Calu3 (cell line): ENCODE measurements at places on chromosomes 5 and 9. TPM values are rescaled to one million over a fixed set of nuclear protein-coding genes. Genes with fewer than 3 reads are reported as not detected.

- no peak overlapping the region for H3K4me3 ChIP-seq
- no peaks in the 10 kb centered on the region for H3K4me1 ChIP-seq
Observed at GRCh38 chr5:43646992-43647391, 44.0 kb downstream of the NNT start.

GRCh38 chr5:135214897-135215616, 181.0 kb upstream of the PITX1 start:
- H3K27me3 ChIP-seq, result peaks cover 67% of the 10 kb centered on the region
- no peak for DNase-seq
- H3K4me1 ChIP-seq, result no peaks in the 10 kb centered on the region
- H3K36me3 ChIP-seq, result no peaks in the 10 kb centered on the region

GRCh38 chr9:3292311-3292710, 233.5 kb downstream of the RFX3 start:
- DNase-seq, result no peak
- H3K27me3 ChIP-seq, result no peaks in the 10 kb centered on the region
- H3K4me3 ChIP-seq, result no peak overlapping the region
- no peak overlapping the region for H3K27ac ChIP-seq

- no peaks in the 10 kb centered on the region for H3K4me1 ChIP-seq
- no peaks in the 10 kb centered on the region for H3K27me3 ChIP-seq
- H3K4me3 ChIP-seq, result no peak overlapping the region
- no peak overlapping the region for H3K27ac ChIP-seq
- no peak for DNase-seq
- no peaks in the 10 kb centered on the region for H3K36me3 ChIP-seq
Observed at GRCh38 chr5:37543216-37543615, 164.1 kb downstream of the WDR70 start.

DNA sequence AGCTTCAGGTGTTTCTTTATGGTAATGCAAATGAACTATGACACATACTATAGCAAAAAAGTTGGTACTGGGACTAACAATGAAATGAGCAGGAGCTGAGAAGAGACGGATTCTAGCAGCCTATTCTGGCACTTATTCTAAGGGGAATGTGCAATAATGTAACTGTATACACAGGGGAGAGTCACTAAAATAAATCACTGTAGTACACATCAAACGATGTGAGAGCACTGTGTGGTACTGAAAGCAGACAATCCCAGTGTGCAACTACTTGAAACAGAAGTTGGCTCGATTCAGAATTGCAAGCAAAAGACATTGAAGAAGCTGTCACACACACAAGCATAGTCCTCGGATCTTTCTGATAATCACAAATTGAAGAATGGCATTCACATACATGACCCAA, 1713.0 kb upstream of the CDH9 start:
- H3K27ac ChIP-seq, result no peak overlapping the region
- no peaks in the 10 kb centered on the region for H3K36me3 ChIP-seq
- no peaks in the 10 kb centered on the region for H3K27me3 ChIP-seq
- no peak for DNase-seq
- H3K4me1 ChIP-seq, result no peaks in the 10 kb centered on the region

DNA sequence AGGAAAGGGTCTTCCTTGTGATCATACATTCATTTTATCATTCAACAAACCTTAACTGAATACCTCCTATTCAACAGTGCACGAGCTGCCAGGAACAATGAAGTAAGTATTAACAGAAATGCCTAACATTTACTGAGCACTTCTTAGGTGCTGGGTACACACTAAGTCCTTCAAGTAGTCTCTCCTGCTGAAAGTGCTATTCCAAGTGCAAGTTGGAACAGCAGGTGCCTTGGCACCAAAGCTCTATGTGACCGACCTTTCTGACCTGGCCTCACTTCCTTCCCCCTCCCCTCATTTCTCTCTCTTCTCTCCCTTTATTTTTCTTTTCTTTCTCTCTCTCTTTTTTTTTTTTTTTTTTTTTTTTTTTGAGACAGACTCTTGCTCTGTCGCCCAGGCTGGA, 94.5 kb downstream of the GRIA1 start:
- H3K27me3 ChIP-seq, result peaks cover 43% of the 10 kb centered on the region
- H3K4me3 ChIP-seq, result no peak overlapping the region
- no peaks in the 10 kb centered on the region for H3K4me1 ChIP-seq
- no peaks in the 10 kb centered on the region for H3K36me3 ChIP-seq

- H3K4me3 ChIP-seq, result no peak overlapping the region
- no peak overlapping the region for H3K27ac ChIP-seq
- H3K4me1 ChIP-seq, result no peaks in the 10 kb centered on the region
- H3K27me3 ChIP-seq, result peaks cover 23% of the 10 kb centered on the region
Observed at GRCh38 chr5:1294206-1294834, 548 bp downstream of the TERT start.

GRCh38 chr5:167309941-167310517, 981.4 kb upstream of the WWC1 start:
- H3K36me3 ChIP-seq, result no peaks in the 10 kb centered on the region
- H3K27me3 ChIP-seq, result peaks cover 22% of the 10 kb centered on the region
- no peak overlapping the region for H3K4me3 ChIP-seq

GRCh38 chr9:97529363-97530076, 28.1 kb downstream of the TMOD1 start:
- peaks cover 5% of the 10 kb centered on the region for H3K27me3 ChIP-seq
- no peaks in the 10 kb centered on the region for H3K36me3 ChIP-seq
- no peak for DNase-seq
- H3K27ac ChIP-seq, result no peak overlapping the region
- H3K4me3 ChIP-seq, result no peak overlapping the region

DNA sequence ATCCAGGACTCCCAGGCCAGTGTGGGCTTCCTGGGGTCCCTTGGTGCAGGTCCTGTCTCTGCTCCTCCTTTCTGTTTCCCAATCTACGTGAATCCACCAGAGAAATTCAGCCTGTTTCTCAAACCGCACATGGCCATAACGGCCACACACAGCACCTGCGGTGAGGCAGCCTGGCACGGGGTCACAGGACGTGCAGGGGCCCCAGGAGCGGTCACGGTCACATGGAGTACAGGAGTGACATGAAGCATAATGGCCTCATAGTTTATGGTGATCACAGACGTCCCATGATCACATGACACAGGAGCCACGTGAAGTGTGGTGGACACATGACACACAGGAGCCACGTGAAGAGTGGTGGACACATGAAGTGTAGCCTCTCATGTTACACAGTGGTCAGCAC, 248.5 kb upstream of the IRX4 start:
- H3K36me3 ChIP-seq, result no peaks in the 10 kb centered on the region
- no peaks in the 10 kb centered on the region for H3K4me1 ChIP-seq
- no peak overlapping the region for H3K27ac ChIP-seq
- peaks cover 1% of the 10 kb centered on the region for H3K27me3 ChIP-seq
- no peak overlapping the region for H3K4me3 ChIP-seq
- DNase-seq, result no peak

DNA sequence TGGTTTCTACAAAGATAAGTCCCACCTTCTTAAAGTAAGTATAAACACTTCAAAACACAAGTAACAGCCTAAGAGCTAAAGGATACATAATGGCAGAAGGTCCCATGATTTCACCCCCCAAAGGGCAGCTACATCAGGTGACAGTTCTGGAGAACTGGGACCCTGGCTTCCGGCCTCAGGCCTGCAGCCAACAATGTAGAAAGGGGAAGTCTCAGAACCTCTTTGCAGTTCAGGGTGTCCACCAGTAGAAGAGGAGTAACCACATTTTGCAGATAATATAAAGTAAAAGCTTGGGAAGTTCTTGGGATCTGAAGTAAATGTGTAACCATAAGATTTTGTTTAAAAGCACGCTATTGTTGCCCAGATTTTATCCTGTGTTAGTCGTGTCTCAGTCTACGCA, 267.4 kb upstream of the VLDLR start:
- no peak for DNase-seq
- no peak overlapping the region for H3K27ac ChIP-seq
- no peaks in the 10 kb centered on the region for H3K4me1 ChIP-seq
- H3K4me3 ChIP-seq, result no peak overlapping the region
- no peaks in the 10 kb centered on the region for H3K36me3 ChIP-seq

GRCh38 chr5:2140501-2141175, 257.9 kb upstream of the IRX4 start:
- no peaks in the 10 kb centered on the region for H3K36me3 ChIP-seq
- no peaks in the 10 kb centered on the region for H3K4me1 ChIP-seq
- no peaks in the 10 kb centered on the region for H3K27me3 ChIP-seq
- H3K27ac ChIP-seq, result no peak overlapping the region

DNA sequence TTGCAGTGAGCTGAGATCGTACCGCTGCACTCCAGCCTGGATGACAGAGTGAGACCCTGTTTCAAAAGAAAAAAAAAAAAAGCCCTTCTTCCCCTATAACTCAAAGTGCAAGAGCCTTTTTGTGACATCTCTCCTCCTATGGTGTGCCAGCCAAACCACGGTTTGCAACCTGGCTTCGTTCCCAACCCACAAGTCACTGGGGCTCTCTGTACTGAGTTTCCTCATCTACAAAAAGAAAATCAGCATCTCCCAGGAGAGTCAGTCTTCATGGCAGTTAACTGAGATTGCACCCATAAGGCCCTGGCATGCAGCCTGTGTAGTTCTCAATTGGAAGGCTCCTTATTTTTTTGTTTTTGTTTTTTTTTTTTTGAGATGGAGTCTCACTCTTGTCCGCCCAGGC, 14.8 kb downstream of the ODF2 start:
- H3K4me3 ChIP-seq, result no peak overlapping the region
- peaks cover 18% of the 10 kb centered on the region for H3K36me3 ChIP-seq
- H3K27me3 ChIP-seq, result no peaks in the 10 kb centered on the region
- DNase-seq, result no peak

DNA sequence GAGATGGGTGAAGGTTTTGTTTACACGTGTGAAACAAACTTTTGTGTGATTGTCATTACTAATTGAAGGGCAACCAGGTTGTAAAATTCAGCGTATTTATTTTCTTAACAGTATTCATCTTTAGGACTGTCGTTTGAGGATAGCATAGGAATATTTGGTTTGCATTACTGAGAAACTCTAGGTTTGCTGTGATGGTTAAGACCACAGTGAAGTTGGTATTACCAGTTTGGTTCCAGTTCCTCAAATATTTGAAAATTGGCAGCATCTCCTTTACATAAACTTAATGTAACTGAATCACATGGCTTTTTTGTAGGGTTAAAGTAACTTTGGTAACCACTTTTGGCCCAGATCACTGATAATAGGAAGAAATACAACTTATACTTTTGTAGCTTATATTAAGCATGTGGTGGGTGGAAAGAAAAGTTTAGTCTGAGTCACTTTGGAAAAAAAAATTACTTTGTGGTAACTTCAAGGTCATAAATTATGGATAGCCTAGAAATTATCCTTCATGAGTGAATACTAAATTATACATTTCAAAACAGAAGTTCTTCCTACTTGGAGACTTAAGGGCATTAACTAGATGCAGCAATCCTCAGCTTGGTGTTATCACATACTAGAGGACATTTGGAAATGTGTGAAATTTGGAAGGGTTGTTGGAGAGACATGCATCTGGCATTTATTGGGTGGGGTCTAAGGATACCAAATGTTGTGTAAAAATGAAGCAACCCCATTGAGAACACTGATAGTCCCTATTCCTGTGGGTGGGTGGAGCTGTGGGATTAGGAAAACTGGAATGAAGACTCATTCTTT, 33.9 kb downstream of the G3BP1 start:
- H3K4me3 ChIP-seq, result no peak overlapping the region
- H3K27ac ChIP-seq, result no peak overlapping the region
- no peaks in the 10 kb centered on the region for H3K27me3 ChIP-seq
- peaks cover 6% of the 10 kb centered on the region for H3K4me1 ChIP-seq
- no peak for DNase-seq

DNA sequence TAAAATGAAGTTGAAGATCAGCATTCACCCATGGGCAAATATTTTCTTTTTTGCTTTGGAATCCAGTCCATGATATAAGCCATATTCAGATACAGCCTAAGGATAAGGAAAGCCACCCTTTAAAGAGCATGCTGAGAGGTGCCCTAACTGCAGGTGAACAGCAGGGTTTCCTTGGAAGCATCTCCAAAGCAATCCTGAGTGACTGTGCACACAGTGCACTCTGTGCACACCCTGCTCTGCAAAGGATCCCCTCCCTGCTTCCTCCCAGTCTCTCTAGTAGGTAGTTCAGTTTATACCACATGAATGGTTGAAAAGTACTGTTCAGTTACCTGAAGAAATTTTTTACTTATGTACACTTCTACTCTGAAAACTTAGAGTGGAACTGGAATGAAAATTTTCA, 491.4 kb downstream of the RASEF start:
- H3K27ac ChIP-seq, result no peak overlapping the region
- DNase-seq, result no peak
- H3K4me3 ChIP-seq, result no peak overlapping the region
- H3K4me1 ChIP-seq, result no peaks in the 10 kb centered on the region
- H3K27me3 ChIP-seq, result no peaks in the 10 kb centered on the region

DNA sequence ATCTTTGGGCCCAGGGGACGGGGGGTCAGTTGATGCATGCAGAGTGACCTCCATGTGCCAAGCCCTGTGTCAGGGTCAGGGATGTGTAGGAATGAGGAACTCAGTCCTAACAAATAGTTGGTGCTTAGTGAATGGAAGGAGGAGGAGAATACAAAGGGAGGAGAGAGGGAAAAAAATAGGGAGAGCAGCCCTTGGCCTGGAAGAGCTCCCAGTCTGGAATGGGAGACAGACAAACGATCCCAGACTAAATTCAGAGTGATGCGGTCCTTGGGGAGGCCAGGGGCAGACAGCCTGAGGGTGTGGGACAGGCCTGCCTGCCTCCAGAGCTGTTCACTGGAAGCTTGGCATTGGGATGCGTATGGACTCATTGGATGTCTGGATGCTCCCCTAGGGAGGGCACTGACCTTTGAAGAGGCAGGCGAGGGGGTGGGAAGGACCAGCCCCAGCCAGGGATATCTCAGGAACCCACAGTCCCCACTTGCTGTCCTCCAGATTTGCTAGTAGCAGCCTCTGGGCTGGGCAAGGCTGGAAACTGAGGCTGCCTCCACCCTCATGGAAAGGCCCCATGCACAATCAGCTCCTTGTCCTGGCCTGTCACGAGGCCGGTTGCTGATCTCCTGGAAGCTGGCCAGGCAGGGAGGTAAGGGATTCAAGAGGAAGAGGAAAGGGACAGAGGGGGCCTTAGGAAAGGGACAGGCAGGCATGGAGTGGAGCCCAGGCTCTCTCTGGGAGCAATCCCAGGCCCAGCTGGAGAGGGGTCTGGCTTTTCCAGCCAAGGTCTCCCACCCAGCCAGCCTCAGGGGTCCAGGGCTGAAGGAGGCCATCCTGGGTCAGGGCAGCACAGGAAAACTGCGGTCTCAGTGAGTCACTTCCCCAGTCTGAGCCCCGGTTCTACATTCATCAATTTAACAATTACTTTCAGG, 69.0 kb upstream of the GGTA1 start:
- no peaks in the 10 kb centered on the region for H3K36me3 ChIP-seq
- peak overlapping the region; percentile 60 for H3K27ac ChIP-seq
- peaks cover 42% of the 10 kb centered on the region for H3K4me1 ChIP-seq
- H3K27me3 ChIP-seq, result peaks cover 8% of the 10 kb centered on the region
- peak; percentile 52 for DNase-seq

GRCh38 chr5:50823568-50823967, 157.1 kb downstream of the PARP8 start:
- no peak for DNase-seq
- no peak overlapping the region for H3K4me3 ChIP-seq
- H3K36me3 ChIP-seq, result no peaks in the 10 kb centered on the region
- H3K27me3 ChIP-seq, result no peaks in the 10 kb centered on the region

- H3K36me3 ChIP-seq, result peaks cover 88% of the 10 kb centered on the region
- peak overlapping the region; percentile 33 for H3K27ac ChIP-seq
- H3K4me3 ChIP-seq, result no peak overlapping the region
- peaks cover 23% of the 10 kb centered on the region for H3K4me1 ChIP-seq
- peak; percentile 73 for DNase-seq
Observed at GRCh38 chr9:128153947-128154695, 4.9 kb downstream of the LCN2 start.

PCDHB15 gene
- total RNA-seq, result 1.1 and 1.4 TPM in 2 replicates

C9orf153 gene
- not detected in 2 replicates for total RNA-seq

HCN1 gene
- not detected in 2 replicates for total RNA-seq

BASP1 gene
- not detected in 2 replicates for total RNA-seq

RGS7BP gene
- total RNA-seq, result not detected in 2 replicates

TMCO6 gene
- 28.5 and 30.9 TPM in 2 replicates for total RNA-seq

FYB1 gene
- 30.8 and 42.8 TPM in 2 replicates for total RNA-seq

SPACA9 gene
- total RNA-seq, result 2.2 and 2.5 TPM in 2 replicates

CBY3 gene
- not detected in 2 replicates for total RNA-seq

HMCN2 gene
- 0.32 TPM in 1 of 2 replicates, not detected in the other for total RNA-seq

PWWP2A gene
- total RNA-seq, result 33.4 and 36.4 TPM in 2 replicates

PCDHB16 gene
- 0.35 and 0.66 TPM in 2 replicates for total RNA-seq
